Left cardiac atrium (tissue), 4 donors: ENCODE measurements at places on chromosomes 3 and 15. TPM values are rescaled to one million over a fixed set of nuclear protein-coding genes. Genes with fewer than 3 reads are reported as not detected.
A peak's percentile ranks its signal among the peaks of the same experiment; 100 is the strongest.

GRCh38 chr3:137764001-137764433 is at the start of gene SOX14:
SOX14 (plus strand) TSS chr3:137764315; CDS start chr3:137764785, 470 bp downstream.
- DNase-seq: no peak

DNA sequence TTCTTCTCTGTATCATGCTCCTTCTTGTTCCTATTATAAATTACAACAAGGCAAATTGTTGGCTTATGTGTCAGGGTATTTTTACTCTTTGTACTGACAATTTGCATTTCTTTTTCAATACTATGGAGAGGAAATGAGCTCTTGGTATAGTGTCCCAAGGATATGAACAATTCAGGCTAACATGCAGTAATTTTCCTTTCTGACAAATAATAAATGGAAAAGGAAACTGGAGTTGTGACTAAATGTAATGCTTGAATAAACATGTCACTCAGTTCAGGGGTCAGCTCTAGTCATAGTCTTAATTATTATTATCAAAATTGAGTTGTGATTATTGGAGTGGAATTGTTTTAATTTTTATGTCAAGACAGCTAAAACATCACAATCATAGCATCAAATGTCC is 256.0 kb upstream of the ZPLD1 start:
- DNase-seq: no peak

DNA sequence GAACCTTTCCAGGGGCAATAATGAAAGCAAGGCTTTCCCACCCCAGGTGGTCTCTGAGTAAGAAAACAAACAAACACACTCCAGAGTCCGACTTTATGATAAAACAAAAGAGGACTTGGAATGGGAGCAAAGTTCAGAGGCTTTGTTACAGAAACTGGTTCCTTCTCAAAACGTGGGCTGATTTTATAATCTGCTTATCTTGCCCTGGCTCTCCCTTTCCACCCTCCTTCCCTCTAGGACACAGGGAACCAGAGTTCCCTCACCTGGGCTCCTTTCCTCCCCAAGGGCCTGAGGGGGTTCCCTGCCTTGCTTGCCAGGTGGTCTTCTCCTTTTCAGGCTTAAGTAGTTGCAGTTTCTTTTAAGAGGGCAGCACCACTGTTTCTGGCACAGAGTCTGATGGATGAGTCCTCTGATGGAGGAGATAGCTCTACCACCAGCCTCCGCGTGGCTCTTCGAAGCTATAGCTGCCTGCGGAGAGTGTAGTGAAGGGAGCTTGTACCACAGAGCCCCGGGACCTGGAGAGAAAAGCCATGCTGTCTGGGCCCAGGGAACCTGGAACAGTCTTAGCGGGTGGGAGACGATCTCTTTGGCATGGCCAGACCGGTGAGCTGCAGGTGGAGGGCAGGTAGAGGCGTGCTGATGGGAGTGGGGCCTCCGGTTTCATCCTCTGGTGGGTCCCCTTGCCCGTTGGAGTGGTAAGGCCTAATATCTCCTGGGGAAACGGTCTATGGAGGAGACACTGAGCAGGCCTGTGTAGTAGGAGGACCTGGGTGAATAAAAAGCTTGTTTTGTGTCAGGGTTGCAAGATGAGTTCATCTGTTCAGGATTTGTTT is 68.7 kb downstream of the SMAD6 start:
- DNase-seq: no peak

DNA sequence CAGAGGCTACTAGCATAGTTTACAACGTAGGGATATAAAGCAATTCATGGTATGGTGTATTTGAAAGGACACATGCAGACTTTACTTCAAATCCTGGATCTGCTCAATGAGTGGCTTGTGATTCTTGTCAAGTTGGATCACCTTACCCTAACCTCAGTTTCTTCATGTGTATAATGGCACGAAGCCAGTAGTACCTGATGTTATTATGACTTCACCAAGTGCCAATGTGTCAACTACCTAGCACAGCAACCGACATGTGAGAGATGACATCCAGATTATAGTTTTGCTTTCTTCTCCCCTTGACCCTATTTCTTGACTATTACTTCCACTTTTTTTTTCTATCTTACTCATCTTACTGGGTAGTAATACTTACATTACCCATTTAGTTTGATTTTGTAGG is 304.5 kb downstream of the RBMS3 start:
- DNase-seq: no peak

GADL1 gene
- not detected for total RNA-seq

ZBED2 gene
- not detected for total RNA-seq

DNA sequence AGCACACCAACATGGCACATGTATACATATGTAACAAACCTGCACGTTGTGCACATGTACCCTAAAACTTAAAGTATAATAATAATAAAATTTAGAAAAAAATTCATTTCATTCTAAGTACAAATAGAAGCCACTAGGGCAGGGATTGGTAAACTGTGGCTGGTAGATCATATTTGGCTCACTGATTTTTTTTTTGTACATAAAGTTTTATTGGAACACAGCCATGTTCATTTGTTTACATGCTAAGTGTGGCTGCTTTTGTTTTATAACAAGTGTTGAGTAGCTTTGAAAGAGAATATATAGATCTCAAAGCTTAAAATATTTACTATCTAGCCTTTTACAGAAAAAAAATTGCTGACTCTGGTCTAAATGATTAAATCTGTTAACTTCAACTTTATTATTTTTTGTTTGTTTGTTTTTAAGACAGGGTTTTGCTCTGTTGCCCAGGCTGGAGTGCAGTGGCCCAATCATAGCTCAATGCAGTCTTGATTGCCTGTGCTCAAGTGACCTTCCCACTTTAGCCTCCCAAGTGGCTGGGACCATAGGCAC is 32.8 kb downstream of the SLC30A4 start:
- DNase-seq: no peak

DNA sequence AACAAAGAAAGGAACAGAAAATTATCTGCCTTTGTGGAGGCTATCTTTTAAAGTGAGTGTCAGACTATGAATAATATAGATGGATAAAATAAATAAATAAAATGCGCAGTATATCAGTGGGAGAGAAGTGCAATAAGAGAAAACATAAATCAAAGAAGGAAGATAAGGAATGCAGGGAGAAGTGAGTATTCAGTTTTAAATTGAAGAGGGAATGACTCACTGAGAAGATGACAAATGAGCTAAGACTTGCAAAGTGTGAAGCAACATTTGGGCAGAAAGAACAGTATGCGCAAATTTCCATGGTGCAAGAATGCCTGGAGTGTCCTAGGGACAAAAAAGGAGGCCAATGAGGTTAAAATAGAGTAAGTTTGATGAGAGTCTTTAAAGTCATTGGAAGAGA is 1300.1 kb upstream of the ALCAM start:
- DNase-seq: no peak

GRCh38 chr15:76196269-76197231 is 114.7 kb downstream of the ETFA start:
- DNase-seq: peak; percentile 55

DNA sequence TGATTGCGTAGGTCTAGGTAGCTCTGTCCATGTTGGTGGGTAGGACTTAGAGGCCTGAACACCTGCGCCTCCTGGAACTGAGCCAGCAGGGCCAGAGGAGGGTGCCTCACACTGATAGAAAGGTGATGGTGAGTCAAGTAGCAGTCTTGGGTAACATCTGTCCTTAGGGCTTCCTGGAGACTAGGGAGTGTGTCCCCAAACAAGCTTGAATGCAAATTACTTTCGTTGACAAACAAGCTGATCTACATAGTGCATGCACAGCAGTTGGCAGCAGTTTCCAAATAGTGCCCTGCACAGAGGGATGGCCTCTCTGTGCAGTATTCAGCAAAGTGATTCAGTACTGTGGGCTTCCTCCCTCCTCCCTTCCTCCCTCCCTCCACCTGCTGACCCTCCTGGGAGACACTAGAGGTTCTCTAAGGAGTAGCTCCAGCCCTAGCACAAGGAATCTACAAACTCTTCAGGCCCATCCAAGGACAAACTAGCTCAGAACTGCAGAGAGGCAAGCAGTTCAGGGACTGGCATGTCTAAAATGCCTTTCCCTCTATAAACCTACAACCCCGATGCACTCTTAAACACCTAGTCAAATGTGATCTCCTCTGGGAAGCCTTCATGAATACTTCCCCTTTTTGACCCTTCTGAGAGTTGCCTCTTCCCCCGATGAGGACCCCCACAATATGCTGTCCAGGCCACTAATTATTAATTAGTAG is 61.0 kb downstream of the TLE3 start:
- no peak for DNase-seq

GRCh38 chr15:74618841-74619596 is 3.4 kb downstream of the CLK3 start:
- no peak for DNase-seq

- DNase-seq: no peak
Observed at GRCh38 chr15:78244101-78244500, 9.7 kb upstream of the ACSBG1 start.

DNA sequence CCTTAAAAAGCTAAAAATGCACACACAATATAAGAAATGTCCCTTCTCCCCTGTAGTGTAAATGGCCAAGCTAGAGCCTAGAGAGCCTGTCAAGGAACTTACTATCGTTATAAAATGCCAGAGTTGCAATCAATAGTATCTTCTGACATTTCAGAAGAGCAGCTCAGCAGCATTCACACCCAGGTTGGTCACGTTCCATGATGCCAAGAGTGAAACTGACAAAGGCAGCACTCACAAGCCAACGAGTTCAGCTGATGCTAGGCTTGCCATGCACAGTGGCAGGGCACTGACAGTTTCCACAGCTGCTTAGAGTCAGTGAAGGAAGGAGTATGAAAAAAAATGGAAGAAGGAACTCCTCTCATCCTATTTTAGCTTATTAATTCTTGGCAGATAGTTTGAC is 331.4 kb upstream of the CCDC54 start:
- DNase-seq: no peak

DNA sequence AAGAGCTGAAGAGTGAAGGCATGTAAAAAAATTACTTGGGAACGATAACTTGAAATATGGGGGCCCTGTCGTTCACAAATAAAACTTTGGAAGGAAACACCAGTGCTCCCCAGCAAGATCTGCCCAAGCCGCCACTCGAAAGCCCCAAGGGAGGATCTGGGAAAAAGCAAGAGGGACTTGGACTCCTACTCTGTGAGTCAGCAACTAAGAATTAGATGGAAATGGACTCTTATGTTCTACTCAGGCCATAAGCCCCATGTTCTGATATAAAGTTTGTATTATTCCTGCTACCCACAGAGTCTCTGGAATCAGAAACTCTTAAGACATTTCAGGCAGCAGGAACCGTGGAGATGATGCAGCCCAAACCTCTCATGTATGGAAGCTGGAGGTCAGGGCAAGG is 75.7 kb downstream of the ITGB5 start:
- no peak for DNase-seq

- DNase-seq: peak; percentile 81
Observed at GRCh38 chr3:50121072-50122032, 32.6 kb downstream of the RBM5 start.

DNA sequence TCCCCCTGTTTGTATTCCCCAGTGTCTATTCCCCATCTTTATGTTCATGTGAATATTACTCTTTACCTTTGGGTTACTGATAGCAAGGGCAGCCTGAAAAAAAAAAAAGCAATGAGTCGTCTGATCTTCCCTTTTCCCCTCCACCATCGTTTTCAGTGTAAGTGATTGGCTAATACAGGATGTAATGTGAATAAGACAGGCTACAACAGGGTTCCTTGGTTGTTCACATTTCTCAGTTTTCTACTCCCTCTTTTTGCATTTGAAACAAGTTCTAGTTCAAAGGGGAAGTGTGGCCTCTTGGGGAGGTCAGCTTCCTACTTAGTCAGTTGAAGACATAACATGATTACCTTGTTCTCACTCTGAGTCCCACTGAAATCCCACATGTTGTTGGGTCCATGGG is 278.0 kb upstream of the TRIM42 start:
- no peak for DNase-seq

DNA sequence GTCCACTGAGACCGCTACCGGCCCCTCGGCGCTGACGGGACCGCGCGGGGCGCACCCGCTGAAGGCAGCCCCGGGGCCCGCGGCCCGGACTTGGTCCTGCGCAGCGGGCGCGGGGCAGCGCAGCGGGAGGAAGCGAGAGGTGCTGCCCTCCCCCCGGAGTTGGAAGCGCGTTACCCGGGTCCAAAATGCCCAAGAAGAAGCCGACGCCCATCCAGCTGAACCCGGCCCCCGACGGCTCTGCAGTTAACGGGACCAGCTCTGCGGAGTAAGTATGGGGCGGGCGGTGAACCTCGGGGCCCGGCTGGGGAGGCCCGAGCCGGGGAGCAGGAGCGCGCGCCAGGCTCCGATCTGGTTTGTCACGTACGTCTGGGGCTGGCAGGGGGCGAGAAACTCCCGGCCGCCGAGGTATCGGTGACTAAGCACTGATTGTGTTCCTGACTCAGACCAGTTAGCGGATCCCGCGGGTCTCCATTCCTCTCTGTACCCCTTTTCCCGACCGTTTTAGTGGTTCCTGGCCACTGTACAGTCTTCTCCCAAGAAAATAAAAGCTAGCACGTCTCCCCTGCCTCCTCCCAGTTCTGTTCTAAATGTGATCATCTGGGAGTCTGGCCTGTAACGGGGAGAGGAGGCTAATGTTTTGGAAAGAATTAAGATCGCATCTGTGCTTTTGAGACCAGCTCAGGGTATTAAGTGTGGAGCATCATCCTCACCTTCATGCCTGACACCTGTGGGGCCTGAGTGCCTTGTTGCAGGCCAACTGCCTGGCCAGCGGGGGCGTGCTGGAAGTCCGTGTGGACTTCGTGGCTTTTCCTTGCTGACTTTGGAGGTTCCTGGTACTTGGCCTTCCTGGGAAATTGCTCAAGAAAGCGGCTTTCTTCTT is 691 bp downstream of the MAP2K1 start:
- peak; percentile 80 for DNase-seq

STXBP5L gene
- total RNA-seq: not detected

- no peak for DNase-seq
Observed at GRCh38 chr15:88023914-88024313, 232.6 kb downstream of the NTRK3 start.

PLCB2 gene
- total RNA-seq: 8.4 TPM

MUC20 gene
- 4.7 TPM for total RNA-seq
